Left renal cortex interstitium (tissue), 4 donors: ENCODE measurements at places on chromosomes 6 and 20. TPM values are rescaled to one million over a fixed set of nuclear protein-coding genes. Genes with fewer than 3 reads are reported as not detected.

Gene PI3
- polyA plus RNA-seq: not detected

Gene RBBP9
- 27.9 TPM for polyA plus RNA-seq

Gene ZC3H12D
- 0.14 TPM for polyA plus RNA-seq

Gene DEFB128
- polyA plus RNA-seq: not detected

Gene BCAS1
- 5.0 TPM for polyA plus RNA-seq

Gene TDRD6
- 1.1 TPM for polyA plus RNA-seq

Gene OXT
- polyA plus RNA-seq: 0.51 TPM

Gene FBXL4
- polyA plus RNA-seq: 24.3 TPM

Gene ARMC12
- 1.7 TPM for polyA plus RNA-seq

Gene PPP1R3G
- polyA plus RNA-seq: 2.2 TPM

Gene PTCRA
- polyA plus RNA-seq: 0.46 TPM

Gene TMEM244
- polyA plus RNA-seq: not detected

Gene ZNF334
- polyA plus RNA-seq: 25.3 TPM

Gene FOXA2
- not detected for polyA plus RNA-seq

Gene MAP1LC3A
- 29.0 TPM for polyA plus RNA-seq

Gene FAM83C
- 0.06 TPM for polyA plus RNA-seq

Gene TNXB
- polyA plus RNA-seq: 2.7 TPM

Gene FAM110A
- polyA plus RNA-seq: 13.1 TPM

Gene CLIC5
- polyA plus RNA-seq: 198 TPM

Gene RAMACL
- 0.30 TPM for polyA plus RNA-seq

Gene PNPLA1
- 2.7 TPM for polyA plus RNA-seq

Gene DHX16
- 49.8 TPM for polyA plus RNA-seq

Gene ARMH2
- polyA plus RNA-seq: not detected

Gene TPBG
- polyA plus RNA-seq: 24.4 TPM

Gene VWA7
- polyA plus RNA-seq: 8.1 TPM

Gene RBM38
- 24.6 TPM for polyA plus RNA-seq

Gene SLC24A3
- 6.3 TPM for polyA plus RNA-seq

Gene PSORS1C1
- polyA plus RNA-seq: not detected

Gene PKIB
- 1.6 TPM for polyA plus RNA-seq

Gene PPP1R16B
- polyA plus RNA-seq: 8.2 TPM

Gene CTSZ
- 78.9 TPM for polyA plus RNA-seq

Gene KIAA1755
- 5.0 TPM for polyA plus RNA-seq

Gene NEURL2
- polyA plus RNA-seq: 10.5 TPM

Gene KCNB1
- polyA plus RNA-seq: 1.1 TPM

Gene HLA-DRB5
- 12.2 TPM for polyA plus RNA-seq

Gene BFSP1
- 3.3 TPM for polyA plus RNA-seq

Gene TJAP1
- polyA plus RNA-seq: 24.6 TPM

Gene MATN4
- polyA plus RNA-seq: 0.19 TPM

Gene ELMO2
- 76.3 TPM for polyA plus RNA-seq

Gene SLC32A1
- polyA plus RNA-seq: 2.4 TPM

Gene ECT2L
- polyA plus RNA-seq: 0.51 TPM

Gene COL20A1
- 0.97 TPM for polyA plus RNA-seq

Gene LAMA4
- polyA plus RNA-seq: 88.1 TPM

Gene PCK1
- 10.9 TPM for polyA plus RNA-seq

Gene NMBR
- polyA plus RNA-seq: 0.44 TPM

Gene SOX12
- 25.1 TPM for polyA plus RNA-seq

Gene LRRN4
- 12.4 TPM for polyA plus RNA-seq

Gene TNFRSF6B
- polyA plus RNA-seq: 2.8 TPM

Gene GJA1
- polyA plus RNA-seq: 57.3 TPM

Gene FILIP1
- polyA plus RNA-seq: 2.4 TPM

Gene BTNL2
- 1.1 TPM for polyA plus RNA-seq

Gene BLTP3A
- 15.9 TPM for polyA plus RNA-seq

Gene LPA
- polyA plus RNA-seq: 0.28 TPM

Gene RAET1L
- not detected for polyA plus RNA-seq

Gene WFDC9
- polyA plus RNA-seq: not detected

Gene GPANK1
- 25.2 TPM for polyA plus RNA-seq
